ENCODE measurements at places on chromosomes 3 and 15.

DNA sequence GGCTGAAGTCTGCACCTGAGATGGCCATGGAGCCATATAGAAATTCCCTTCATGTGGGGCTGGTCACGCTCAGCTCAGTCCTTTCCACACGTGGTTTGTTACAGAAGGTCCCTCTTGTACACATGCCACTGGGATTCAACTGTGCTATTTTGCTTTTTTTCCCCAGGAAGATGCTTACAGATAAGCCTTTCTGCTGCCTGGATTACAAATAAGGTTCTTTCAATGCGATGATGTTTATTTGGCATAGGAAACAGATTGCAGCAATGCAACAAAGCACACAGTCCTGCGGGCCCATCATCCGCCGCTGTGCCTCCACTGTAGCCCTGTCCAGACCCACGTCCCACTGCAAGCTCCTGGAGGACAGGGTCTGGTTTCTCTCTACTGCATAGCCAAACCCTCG is 124.8 kb downstream of the XXYLT1 start:
- no peak for ATAC-seq

DNA sequence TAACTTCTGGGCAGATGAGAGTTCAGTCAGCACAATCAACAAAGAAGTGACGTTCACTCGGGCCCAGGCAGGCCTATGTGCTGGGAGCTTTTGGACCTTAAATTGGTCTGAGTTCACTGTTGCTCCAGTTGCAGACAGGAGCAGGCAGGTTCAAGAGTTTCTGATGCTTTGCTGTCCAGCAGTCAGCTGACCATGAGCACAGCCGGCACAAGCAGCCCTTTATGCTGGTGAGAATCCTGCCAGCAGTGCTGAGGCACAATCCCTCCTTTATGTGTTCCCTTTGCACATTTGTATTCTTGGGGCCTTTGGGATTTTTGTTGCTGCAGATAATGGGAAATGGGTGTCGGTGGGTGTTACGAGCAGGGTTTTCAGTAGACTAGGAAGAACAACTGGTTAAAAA is 81.2 kb upstream of the GOLGA8J start:
- ATAC-seq, result no peak

- ATAC-seq, result no peak
Observed at GRCh38 chr15:91200101-91200754, 100.2 kb downstream of the SV2B start.

DNA sequence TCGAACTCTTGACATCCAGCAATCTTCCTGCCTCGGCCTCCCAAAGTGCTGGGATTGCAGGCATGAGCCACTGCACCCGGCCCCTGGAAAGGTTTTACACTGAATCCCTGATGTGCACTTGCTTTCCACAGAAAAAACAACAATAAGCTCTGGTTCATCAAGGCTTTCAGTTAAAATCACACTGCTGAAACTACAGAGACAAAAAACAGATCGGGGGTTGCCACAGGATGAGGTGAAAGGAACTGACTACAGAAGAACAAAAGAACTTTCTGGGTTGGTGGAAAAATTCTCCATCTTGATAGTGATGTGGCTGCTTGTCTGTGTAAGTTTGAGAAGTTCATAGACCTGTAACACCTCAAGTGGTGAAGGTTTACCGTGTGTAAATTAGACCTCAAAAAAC is 2.9 kb downstream of the RAB43 start:
- ATAC-seq, result no peak

- peak; percentile 58 for ATAC-seq
Observed at GRCh38 chr3:100615684-100616083, 6.3 kb downstream of the ADGRG7 start.

DNA sequence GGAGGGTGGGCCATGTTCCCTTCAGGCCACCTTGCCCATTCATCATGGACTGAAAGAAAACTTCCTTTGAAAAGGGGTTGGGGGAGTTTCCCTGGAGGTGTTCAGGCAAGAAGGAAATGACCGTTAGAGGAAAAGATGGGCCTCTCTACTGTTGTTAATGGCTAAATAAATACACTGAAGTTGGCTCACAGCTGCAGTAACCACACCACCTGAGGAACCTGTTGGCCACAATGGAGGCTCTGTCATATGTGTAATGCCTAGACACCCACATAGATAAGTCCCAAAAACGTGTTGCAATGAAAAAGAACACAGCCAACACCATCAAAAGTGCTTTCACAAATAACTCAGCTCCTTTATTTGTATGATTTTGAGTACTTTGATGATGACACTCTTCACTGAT is 38.2 kb upstream of the FAM3D start:
- no peak for ATAC-seq

GRCh38 chr15:43913026-43913780 is 86.4 kb downstream of the WDR76 start:
- peak; percentile 94 for ATAC-seq

- no peak for ATAC-seq
Observed at GRCh38 chr3:188634285-188634684, 480.3 kb downstream of the LPP start.

DNA sequence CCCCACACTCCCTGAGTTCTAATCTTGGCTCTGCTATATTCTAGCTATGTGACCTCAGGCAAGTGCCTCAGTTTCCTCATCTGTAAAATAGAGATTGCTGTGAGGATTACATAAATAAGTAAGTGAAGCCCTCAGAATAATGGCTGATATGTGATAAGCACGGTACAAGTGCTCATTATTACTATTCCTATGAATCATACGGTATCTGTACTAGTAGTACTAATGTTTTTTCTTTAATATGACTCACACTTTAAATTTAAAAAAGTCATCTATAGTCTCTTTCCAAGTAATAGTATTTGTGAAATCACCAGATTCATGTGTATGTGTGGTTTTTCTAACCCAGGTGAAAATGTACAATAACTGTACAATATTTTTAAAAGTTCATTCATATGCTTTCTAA is 58.7 kb downstream of the CLDN11 start:
- peak; percentile 48 for ATAC-seq

- peak; percentile 69 for ATAC-seq
Observed at GRCh38 chr15:43376017-43376705, 5.3 kb downstream of the TUBGCP4 start.

- ATAC-seq, result no peak
Observed at GRCh38 chr15:50881121-50882048, 27.1 kb upstream of the AP4E1 start.

GRCh38 chr3:137105277-137105977 is 147.6 kb downstream of the IL20RB start:
- peak; percentile 93 for ATAC-seq

DNA sequence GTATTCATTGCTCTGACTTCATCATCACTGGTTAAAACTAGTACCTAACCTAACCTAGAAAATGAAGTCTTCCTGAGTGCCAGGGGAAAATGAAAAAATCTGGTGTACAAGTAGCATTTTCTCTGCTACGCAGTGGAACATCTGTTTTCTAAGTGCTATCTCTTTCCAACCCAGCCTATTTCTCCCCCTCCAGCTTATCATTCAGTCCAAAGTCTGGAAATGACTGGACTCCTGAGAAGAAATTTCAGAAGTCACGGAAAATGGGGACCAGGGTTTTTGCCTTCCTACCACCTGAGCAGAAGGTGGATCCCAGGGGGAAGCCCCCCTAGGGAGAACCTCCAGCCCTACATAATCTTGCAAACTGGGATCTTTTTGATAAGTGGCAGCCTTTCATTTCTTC is 9.6 kb upstream of the GLCE start:
- ATAC-seq, result no peak

DNA sequence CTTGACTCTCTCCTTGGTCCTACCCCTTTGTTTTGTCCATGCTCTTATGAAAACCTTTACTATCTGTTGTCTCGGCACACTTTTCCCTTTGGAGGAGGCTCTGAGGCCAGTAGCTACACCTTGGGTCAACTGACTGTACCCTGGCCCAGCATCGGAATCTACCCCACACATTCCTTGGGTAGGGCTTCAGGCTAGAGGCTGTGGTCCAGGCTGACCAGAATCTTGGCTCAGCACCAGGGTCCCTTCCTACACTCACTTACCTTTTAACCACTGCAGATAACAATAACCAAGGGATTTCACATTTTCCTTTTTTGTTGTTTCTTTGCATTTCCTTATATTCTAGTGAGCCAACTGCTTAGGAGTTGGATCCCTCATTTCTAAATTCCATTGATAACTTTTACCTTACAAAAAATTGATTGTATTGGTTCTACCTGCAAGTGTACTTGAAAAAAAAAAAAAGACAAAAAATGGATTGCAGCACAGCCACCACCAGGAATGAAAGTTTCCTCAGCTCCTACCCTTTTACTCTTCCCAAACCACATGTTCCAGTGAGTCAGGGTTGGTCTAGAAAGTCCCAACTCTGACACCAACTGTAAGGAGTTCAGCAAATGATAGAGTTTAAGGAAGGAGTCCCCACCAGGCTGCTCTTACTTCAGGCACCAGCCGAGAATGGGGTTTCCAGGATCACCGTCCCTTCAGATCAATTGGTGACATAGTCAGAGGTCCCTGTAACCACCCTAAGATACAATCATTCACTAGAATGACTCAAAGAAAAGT is 95.6 kb downstream of the FBLN2 start:
- no peak for ATAC-seq

DNA sequence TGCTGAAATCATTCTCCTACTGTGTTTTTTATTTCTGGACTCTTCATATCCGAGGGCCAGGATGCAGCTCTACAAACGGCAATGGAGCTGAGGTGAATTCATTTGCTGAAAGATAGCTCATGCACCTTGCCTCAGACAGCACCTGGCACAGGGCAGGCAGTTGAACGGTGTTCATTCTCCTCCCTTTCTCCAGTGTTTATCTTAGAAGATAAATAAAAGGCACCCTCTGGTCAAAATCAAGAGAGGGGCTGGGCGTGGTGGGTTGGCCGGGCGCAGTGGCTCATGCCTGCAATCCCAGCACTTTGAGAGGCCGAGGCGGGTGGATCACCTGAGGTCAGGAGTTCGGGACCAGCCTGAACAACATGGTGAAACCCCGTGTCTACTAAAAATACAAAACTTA is 79.3 kb upstream of the LMOD3 start:
- no peak for ATAC-seq

- peak; percentile 18 for ATAC-seq
Observed at GRCh38 chr3:180275176-180275575, 238.4 kb upstream of the PEX5L start.

DNA sequence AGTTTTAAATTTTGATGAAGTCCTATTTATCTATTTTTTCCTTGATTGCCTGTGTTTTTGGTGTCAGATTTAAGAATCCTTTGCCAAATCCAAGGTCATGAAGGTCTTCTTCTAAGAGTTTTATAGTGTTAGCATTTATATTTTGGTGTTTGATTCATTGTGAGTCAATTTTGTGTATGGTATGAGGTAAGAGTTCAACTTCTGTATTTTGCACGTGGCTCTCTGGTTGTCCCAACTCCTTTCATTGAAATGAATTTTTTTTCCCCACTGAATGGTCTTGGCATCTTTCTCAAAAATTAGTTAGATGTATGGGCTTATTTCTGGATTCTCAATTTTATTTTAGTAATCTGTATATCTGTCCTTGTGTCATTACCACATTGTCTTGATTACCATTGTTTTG is 57.1 kb upstream of the STRIT1 start:
- ATAC-seq, result no peak

- ATAC-seq, result peak; percentile 88
Observed at GRCh38 chr15:65304381-65305149, at the start of gene RNU5B-1. Gene RNU5B-1 (plus strand): TSS chr15:65304677.

DNA sequence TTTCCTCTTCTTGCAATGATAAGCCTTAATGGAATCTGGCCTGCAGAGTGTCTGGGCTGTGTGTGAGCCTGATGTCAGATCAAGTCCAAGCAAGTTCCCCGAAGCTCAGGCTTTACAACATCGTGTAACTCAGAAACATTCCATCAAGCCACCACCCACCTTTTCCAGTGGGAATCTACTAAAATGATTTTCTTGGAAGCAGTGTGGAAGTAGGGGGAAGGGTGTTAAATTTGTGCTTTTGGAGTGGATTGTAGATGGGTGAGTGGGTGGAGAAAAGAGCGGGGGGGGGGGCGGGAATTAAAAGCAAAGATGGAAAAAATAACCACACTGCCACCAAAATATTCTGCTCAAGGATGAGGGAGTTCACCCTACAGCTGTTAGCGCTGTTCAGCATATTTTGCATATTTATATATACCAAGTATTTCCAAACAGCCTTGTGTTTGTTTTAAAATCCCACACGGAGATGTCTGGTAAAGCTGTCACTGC is 53.6 kb downstream of the VGLL3 start:
- no peak for ATAC-seq

GRCh38 chr3:36597422-36597821 is 166.9 kb downstream of the DCLK3 start:
- no peak for ATAC-seq

GRCh38 chr3:49362561-49362960 is 4.4 kb upstream of the GPX1 start:
- no peak for ATAC-seq

DNA sequence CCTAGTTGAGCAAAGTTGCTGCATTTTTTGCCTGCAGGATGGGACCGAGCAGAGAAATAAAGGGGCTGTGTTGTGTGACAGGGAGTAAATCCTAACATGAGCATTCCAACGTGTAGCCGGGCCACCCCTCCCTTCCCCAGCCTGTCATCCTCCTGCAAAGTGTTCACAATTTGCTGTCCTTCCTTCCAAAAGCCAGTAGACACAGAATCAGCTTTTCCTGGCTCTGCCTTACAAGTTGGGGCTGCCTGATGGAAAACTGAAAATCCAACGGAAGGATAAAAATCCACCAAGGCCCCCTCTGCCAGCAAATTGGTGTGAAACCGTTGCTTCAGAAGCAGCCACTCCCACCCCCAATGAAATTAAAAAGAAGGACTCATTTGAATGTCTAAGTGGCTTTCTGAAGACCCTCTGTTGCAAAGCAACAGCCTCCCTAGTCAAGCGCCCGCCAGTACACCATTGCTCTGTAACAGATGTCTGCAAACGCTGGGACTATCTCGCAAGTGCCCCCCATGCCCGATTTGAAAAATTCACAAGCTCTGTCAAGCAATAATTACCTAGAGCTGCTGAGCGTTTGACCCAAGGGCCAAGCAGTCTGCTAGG is 665 bp downstream of the FRMD4B start:
- peak; percentile 19 for ATAC-seq

- ATAC-seq, result no peak
Observed at GRCh38 chr15:96352604-96353405, 22.3 kb downstream of the NR2F2 start.

DNA sequence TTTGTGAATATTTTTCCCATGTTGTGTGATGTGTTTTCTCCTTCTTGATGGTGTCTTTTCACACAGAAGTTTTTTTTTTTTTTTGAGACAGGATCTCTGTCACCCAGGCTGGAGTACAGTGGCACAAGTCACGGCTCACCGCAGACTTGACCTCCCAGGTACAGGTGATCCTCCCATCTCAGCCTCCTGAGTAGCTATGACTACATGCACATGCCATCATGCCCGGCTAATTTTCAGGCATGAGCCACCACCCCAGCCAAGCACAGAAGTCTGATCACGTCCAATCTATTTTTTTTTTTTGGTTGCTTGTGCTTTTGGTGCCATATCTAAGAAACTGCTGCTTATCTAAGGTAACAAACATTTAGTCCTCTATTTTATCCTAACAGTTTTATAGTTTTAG is 24.6 kb downstream of the TOMM70 start:
- no peak for ATAC-seq

DNA sequence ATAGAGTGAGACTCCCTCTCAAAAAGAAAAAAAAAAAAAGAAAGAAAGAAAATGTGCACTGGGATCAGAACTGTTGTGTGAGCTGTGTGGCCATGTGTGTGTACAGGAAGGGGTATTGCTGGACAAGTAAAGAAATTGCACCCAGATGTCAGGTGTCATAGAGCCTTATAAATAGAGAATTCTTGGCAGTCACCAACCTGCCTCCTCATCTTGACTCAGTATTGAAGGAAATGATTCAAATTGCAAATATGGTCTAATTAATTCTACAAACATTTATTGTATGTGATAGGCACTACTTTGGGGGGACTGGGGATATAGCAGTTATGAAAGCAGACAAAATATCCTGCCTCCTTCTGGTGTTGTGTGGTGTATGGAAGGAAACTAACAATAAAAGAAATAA is 243.8 kb upstream of the TTC14 start:
- peak; percentile 33 for ATAC-seq

- ATAC-seq, result peak; percentile 37
Observed at GRCh38 chr3:69738315-69738714, 949 bp upstream of the MITF start.
